KBM-7 (cell line): ENCODE measurements at places on chromosomes 12 and 14.

DNA sequence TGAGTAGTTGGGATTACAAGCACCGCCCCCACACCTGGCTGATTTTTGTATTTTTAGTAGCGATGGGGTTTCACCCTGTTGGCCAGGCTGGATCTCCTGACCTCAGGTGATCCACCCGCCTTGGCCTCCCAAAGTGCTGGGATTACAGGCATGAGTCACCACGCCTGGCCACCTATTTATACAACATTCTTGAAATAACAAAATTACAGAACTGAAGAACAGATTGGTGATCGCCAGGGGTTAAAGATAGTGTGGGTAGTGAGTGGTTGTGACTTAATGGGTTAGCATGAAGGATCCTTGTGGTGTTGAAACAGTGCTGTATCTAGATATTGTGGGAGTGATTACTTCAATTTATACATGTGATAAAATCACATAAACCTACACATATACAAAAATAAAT, 7.4 kb downstream of the GLIPR1L1 start:
- no peak for DNase-seq

- no peak for DNase-seq
Observed at GRCh38 chr12:71626768-71627167, 36.9 kb downstream of the ZFC3H1 start.

DNA sequence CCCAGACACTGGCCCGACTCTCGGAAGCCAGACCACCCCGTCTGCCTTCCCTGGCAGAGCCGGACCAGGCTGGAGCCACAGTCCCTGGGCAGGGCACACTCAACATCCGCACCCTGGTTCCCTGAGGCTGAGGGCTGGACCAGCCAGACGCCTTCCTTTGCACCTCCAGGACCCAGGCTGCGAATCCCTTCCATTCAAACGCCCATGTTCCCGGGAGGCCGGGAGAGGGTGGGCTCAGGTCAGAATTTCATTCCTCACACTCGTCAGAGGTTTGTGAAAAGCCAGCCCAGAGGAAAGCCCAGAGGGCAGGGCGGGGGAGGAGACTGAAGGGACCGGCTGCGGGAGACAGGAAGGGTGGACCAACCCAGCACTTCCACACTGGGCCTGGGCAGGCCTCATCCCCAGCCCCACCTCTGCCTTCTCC, 58.7 kb downstream of the LRRC74A start:
- no peak for DNase-seq

- DNase-seq: no peak
Observed at GRCh38 chr14:30129807-30130206, 202.2 kb upstream of the PRKD1 start.

GRCh38 chr12:63362791-63363190, 211.8 kb upstream of the AVPR1A start:
- no peak for DNase-seq

DNA sequence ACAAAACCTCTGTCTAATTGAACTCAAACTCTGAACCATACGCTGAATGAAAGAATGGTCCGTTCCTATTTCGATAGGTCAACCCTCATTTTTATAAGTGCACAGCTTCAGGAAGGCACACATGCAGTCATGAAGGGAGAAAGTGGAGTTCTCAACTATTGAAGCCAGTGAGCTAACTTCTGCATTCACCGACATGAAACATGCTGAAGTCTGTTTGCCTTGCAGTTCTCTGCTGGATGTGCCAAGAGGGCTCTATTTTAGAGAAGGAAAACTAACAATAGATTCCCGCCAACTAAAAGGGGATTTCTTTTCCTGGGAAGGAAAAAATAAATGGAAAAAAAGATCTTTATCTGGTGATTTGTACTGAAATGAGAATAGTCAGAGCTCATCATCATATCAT, 191.0 kb upstream of the PLEKHG7 start:
- DNase-seq: no peak

GRCh38 chr12:27931390-27931789, 41.1 kb downstream of the PTHLH start:
- DNase-seq: no peak

DNA sequence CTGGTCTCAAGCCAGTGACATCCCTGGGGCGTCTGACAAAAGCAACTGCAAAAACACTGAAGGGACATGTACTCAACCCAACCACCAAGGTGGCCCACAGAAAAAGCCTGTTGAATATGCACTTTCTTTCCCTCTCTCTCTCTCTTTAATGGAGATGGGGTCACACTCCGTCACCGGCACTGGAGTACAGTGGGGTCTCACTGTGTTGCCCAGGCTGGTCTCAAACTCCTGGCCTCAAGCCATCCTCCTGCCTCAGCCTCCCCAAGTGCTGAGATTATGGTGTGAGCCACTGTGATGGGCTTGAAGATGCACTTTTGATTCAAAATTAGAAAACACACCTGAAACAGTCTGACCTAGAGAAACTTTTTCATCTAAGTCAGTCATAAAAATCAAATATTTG, 7.2 kb upstream of the CD27 start:
- DNase-seq: no peak

DNA sequence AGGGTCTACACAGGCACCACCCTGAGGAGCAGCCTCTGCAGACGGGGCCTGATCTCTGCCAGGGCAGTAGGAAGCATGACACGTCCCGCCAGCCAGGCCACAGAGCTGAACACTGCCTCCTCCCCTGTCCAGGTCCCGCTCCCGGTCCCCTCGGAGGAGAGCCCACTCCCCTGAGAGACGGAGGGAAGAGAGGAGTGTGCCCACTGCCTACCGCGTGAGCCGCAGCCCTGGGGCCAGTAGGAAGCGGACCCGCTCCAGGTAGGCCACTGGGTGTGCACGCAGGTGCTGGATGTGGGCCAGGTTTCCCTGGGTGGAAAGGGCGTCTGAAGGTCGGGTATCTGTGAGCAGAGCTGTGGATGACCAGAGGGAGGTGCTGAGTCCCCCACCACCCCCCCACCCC, 41.9 kb upstream of the MMP17 start:
- DNase-seq: no peak
